Effector memory CD8-positive, alpha-beta T cell (primary cell): ENCODE measurements at places on chromosomes 5 and 9.
A peak's percentile ranks its signal among the peaks of the same experiment; 100 is the strongest.

DNA sequence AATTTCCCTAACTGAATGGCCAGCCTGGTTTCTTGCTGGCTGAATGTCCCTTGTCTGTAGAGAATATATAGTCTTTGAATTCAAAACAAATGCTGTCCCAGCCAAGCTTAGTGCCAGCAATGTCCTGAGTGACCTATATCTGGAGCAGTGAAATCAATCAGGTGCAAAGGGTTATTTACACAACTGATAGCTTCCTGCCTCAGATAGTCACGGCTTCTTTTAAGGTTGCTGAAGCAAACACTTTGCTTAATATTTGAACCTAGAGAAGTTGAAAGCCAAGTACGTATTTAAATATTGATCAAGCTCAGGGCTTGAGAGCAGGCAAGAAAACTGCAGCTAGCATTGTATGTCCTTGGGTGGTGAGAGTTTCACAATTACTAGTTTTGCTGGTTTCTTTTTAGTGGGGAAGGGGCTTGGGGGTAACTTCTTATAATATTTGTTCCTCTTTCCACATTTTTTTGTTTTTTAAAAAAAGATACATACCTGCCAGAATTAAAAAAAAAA lies 2.0 kb upstream of the ARHGEF28 start:
- DNase-seq = no peak

DNA sequence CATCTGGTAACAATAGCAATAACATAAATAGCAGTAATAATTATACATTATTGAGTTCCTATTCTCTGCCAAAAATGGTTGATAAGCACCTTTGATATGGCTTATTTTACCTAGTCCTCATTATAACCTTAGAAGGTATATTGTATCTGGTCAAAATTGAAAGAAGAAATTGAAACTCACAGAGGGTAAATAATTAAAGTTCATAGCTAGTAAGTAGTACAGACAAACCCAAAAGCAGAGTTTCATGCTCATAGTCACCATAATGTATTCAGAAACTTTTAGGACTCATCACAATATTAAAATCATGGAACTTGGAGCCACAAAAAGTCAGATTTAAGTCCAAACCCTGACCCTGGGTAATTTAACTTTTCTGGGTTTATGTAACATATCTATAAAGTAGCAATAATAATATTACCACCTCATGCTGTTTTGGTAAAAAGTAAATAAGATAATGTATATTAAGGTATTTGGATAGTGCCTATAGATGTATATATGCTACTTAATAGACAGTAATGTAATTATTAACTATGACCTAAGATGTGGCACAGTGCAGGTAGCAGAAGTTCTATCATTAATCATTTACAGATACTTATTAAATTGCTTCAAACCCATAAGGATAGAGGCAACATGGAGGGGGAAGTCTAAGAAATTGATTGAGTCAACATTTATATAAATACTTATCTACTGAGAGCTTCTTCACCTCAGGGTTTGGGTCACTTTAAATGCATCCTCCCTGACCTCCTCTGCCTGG lies 32.4 kb downstream of the STK32A start:
- no peak for DNase-seq

DNA sequence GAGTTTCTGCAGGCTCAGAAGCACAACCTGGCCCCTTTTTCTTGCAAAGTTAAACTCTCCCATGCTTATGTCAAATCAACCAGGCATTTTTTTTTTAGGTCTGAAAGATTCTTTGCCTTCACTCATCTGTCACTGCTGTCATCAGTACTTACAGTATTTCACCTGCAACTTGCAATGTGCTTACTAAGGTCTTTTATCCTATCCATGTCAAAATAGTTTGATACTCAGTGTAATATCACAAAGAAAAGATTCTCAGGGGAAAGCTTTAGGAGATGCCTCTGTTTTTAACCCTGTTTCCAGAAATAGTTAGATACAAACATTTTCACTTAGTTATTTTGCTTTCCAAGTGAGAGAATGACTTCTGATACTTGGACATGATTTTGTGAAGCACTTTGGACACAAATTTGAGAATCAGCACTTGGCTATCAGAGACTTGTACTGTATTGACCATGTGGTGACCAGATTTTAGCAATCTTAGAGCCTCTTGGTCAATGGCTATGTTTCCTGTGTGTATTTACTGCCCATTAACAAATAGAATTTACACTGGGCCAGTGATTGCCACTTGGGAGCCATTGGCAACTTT lies 428.2 kb downstream of the IRX1 start:
- no peak for DNase-seq

DNA sequence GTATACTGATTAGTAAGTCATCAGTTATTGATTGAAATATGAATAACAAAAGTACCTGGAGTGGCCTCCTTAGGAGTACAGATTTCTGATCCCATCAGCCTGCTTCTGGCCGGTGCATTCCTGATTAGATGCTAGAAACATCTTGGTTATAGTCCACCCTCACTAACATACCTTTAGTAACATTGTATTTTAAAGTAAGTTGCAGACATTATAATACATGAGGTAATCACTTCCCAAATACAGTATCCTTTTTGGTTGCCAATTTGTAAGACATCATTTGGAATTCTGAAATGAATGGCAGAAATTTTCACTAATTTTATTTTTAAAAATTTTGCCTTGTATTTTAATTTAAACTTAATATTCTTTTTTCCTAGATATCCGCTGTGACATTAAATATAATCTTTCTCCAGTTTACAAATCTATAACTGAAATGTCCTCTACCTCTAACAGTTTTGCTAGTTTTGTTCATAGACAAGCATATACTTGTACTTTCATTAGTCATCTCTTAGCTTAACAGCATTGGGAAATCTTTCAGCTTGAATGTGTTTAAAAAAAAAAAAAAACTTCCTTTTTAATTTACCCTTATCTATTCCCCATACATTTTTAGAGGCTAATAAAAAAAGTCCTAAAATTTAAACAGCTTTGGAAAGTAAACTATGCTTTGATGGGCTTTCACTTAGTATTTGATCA lies 178.9 kb downstream of the XRCC4 start:
- DNase-seq = no peak

- no peak for DNase-seq
Observed at GRCh38 chr9:104143550-104143910, 49.4 kb downstream of the SMC2 start.

DNA sequence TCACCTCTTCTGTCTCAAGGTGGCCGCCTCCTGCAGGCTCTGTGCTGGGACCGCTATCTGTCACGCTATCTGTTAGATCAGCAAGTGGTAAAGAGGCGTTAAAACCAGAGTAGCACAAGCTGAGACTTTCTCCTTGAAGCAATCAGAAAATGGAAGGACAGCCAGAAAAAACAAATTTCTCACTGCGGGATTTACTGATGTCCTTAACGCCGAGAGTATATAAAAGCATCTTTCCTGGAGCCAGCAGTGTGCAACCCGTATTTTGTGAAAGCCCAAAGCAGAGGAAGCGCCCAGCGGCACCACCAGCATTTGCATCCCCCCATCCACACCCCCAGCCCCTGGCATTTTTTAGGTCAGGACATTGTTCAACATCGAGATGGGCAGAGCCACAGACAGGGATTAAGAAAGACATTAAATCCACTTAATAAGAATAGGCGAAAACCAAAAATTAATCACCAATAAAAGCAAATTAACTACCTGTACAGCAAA lies 48.6 kb downstream of the DUSP1 start:
- peak; percentile 65 for DNase-seq

- no peak for DNase-seq
Observed at GRCh38 chr5:176959051-176959450, 47.5 kb downstream of the UIMC1 start.

GRCh38 chr9:109792951-109793546 lies 13.1 kb downstream of the PALM2AKAP2 start:
- DNase-seq = no peak

DNA sequence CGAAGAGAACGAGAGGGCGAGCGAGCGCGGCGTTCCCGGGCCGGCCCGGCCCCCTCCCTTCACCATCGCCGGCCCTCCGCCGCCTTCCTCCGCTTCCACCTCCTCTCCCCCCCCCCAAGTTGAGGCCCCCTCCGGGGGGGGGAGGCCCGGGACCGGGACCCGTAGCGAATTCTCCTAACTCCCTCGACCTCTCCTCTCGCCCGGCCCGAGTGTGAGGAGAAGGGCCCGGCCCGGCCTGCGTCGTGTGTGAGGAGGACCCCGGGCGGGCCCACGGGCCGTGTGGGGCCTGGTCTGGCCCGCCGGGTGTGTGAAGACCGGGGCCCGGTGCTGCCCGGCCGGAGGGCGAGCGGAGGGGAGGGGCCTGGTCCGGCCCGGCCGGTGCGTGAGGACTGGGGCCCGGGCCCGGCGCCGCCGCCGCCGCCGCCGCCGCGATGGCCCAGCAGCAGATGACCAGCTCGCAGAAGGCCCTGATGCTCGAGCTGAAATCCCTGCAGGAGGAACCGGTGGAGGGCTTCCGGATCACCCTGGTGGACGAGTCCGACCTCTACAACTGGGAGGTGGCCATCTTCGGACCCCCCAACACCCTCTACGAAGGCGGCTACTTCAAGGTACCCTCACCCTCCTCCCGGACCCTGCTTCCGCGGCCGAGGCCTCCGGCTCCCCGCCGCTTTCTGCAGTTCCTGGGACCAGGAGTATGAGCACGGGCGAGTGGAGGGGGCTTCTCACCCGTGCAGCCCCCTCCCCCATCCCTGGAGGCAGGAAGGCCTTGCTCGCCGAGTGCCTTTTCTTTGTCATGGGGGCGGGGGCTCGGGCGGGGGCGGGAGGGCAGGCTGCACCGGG lies 587 bp downstream of the UBE2R2 start:
- DNase-seq = peak; percentile 39

DNA sequence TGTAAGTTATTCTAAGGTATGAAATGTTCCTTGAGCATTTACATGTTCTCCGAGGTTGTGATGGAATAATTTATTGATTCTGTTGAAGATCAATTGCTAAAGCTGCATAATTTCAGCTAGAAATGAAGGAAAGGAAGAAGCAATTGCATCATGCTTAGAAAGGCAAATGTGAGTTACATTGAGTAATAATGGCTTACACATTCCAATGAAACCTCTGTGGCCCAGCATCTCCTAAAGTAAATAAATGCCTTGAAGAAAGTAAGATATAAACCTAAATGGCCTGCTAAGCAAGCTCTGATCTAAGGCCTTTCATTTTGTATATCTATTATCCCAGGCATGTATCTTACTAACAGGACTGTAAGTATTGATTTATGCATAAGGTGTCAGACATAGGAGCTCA lies 677.3 kb upstream of the RGMB start:
- DNase-seq = no peak

DNA sequence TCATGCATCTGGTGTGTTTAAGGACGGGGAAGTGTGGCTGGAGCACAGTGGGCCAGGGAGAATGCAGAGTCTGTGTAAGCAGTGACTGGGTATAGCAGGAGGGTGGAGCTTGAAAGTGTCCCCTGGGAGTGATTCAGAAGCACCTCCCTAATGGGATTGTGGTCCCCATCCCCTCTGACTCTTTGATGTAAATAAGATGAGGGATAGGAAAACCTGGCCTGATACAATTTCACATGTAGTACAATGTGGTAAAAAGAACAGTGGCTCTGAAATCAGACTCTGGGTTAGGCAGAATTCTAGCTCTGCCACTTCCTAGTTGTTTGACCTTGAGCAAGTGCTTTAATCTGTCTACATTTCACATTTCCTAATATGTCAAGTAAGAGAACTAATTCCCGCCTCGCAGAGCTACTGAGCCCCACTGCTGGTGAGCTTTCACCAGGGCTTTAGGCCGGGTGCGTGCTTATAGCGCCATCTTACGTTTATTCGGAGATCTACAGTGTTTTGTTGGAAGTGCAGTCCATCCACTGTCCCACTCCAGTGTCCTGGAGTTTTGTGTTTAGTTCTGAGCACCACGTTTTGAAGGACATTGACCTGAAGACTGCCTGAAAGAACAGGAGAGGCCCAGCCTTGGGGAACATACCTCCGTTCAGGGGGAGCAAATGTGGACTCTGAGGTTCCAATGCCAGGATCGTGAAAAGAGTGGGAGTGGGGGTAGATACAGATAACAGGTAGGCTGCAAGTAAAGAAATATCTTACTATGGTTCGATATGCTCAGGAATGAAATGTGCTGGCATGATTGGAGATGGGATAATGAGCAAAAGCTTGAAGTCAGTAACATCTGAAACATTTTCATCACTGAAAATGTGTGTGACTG lies 51.2 kb upstream of the TESK1 start:
- peak; percentile 19 for DNase-seq

GRCh38 chr5:45507178-45507577 lies 189.0 kb downstream of the HCN1 start:
- no peak for DNase-seq

DNA sequence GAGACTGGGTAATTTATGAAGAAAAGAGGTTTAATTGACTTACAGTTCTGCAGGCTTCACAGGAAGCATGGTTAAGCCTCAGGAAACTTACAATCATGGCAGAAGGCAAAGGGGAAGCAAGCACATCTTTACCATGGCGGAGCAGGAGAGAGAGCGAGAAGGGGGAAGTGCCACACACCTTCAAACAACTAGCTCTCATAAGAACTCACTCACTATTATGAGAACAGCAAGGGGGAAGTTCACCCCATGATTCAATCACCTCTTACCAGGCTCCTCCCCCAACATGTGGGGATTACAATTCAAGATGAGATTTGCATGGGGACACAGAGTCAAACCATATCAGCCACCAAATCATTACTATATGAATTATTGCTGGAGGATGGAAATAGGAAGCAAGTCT lies 30.3 kb upstream of the STX17 start:
- DNase-seq = no peak

- DNase-seq = no peak
Observed at GRCh38 chr5:54595721-54596120, 78.2 kb downstream of the SNX18 start.

- no peak for DNase-seq
Observed at GRCh38 chr5:58362135-58362534, 97.8 kb downstream of the PLK2 start.

DNA sequence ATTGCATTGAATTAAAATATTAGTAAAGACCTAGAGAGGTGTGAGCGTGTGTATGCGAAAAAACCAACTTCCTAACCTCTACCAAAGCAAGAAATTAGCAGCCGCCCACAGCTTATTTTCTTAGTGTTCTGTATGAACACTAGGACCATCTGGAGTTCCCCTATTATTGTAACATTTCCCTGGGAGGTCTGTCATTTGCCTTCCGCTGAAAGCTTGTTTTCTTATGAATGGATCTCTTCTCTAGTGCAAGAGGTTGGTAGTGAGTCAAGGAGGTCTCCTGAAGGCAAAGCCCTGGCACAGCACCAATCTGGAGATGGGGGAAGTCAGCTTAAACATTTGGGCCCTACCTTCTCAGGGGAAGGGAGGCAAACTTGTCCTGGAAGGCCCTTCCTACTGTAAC lies 10.8 kb downstream of the TNFSF8 start:
- no peak for DNase-seq
